ENCODE measurements at places on chromosomes 16 and 17.
A peak's percentile ranks its signal among the peaks of the same experiment; 100 is the strongest.

DNA sequence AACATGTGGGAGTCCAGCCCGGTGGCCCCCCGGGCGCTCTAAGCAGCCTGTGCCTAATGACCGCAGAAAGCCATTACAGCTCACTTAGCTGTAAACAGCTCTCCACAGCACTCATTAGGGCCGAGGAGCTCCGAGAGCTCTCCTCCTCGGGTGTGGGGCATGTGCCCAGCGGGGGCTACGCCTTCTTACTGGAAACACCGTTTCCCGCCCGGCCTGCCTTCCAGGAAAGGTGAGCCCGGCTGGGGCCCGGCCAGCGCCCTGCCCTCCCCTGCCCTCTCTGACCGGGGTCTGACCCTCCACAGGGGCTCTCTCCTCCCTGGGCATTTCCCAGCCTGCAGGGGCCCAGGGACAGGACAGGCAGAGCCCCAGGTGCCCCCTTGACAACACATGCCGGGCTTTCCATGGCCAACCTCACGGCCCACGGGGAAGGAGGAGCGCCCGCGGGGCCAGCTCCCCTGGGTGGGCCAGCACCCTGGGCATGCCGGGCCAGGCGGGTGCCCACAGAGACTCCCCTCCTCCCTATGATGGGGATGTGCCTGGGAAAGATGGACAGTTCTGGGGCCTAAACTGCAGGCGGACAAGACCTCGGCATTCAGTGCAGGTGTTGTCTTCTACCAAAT, 72.6 kb downstream of the SDK2 start:
- peak; percentile 78 for DNase-seq

DNA sequence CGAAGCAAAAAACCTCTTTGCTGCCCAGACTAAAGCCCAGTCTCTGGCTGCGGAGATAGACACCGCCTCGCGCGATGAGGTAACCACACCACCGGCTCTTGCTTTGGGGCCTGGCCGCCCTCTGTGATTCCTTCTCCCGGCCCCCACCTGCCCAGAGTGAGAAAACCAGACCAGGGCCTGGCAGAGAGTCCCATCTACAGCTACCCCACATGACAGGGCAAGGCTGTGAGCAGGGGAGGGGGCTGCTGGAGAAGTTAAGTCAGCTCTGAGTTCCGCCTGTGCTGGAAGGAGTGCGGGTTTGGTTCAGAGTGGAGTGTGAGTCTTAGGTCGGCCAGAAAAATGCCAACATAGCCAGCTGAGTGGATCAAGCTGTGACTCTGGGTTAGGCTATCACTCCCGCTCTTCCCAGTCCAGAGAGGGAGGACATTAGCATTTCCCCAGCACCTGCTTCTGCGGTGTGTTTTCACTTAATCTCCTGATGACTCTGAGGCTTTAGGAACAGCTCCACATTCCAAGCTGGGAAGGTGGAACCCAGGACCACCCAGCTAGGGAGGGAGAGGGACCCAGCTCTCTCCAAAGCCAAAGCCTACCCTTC, 139.0 kb downstream of the RAB11FIP4 start:
- DNase-seq: no peak

DNA sequence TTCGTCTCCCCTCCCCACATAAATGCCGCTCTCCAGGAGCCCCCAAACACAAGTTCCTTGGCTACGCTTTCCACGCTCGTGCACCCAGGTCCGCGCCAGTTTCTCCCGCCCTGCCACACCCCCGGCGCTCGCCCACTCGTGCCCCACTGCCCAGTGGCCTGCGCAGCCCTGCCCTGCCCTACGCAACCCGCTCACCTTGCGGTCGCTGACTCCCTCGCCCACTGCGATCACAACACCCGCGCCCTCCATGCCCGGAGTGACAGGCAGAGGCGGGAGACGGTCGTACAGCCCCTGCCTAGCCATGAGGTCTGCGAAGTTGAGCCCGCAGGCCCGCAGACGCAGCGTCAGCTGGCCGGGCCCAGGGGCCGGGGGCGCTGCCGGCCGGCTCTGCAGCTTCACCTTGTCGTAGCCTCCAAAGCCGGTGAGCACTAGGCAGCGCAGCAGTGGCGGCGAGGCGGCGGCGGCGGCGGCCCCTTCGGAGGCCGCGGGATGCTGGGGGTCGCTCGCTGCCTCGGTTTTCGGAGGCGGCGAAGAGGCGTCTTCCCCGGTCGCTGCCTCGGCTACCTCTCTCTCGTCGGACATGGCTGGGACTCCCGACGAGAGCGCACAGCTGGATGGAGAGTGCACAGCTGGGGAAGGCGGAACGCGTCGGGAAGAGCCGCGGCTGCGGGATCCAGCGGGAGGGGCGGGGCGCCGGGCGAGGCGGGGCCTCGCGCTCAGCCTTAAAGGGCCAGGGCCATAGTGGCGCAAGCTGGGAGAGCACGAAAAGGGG, at the start of gene VAT1:
VAT1 (minus strand) TSS at position 645 of the 772 bp plus-strand sequence; CDS start at position 582, 63 bp downstream.
- DNase-seq: peak; percentile 97

DNA sequence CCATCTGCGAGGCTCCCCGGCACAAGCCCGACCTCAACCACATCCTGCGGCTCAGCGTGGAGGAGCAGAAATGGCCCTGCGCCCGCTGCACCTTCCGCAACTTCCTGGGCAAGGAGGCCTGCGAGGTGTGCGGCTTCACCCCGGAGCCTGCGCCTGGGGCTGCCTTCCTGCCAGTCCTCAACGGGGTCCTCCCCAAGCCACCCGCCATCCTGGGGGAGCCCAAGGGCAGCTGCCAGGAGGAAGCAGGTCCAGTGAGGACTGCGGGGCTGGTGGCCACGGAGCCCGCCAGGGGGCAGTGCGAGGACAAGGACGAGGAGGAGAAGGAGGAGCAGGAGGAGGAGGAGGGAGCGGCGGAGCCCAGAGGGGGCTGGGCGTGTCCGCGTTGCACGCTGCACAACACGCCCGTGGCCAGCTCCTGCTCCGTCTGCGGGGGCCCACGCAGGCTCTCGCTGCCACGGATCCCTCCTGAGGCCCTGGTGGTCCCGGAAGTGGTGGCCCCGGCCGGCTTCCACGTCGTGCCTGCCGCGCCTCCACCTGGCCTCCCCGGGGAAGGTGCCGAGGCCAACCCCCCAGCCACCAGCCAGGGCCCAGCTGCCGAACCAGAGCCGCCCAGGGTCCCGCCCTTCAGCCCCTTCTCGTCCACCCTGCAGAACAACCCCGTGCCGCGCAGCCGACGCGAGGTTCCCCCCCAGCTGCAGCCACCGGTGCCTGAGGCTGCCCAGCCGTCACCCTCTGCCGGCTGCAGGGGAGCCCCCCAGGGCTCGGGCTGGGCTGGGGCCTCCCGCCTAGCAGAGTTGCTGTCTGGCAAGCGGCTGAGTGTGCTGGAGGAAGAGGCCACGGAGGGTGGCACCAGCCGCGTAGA, 13.1 kb upstream of the PRR35 start:
- DNase-seq: peak; percentile 63

GRCh38 chr16:473046-474043, 47.9 kb downstream of the RAB11FIP3 start:
- DNase-seq: no peak

GRCh38 chr17:65900216-65900615, 291.7 kb downstream of the CEP112 start:
- no peak for DNase-seq

- no peak for DNase-seq
These were observed 5.8 kb upstream of the SETD6 start for GRCh38 chr16:58509256-58510096.

GRCh38 chr16:2514333-2515179, 804 bp downstream of the ATP6V0C start:
- peak; percentile 73 for DNase-seq

- DNase-seq: no peak
These were observed 330.7 kb upstream of the ASIC2 start for GRCh38 chr17:33623841-33624240.

DNA sequence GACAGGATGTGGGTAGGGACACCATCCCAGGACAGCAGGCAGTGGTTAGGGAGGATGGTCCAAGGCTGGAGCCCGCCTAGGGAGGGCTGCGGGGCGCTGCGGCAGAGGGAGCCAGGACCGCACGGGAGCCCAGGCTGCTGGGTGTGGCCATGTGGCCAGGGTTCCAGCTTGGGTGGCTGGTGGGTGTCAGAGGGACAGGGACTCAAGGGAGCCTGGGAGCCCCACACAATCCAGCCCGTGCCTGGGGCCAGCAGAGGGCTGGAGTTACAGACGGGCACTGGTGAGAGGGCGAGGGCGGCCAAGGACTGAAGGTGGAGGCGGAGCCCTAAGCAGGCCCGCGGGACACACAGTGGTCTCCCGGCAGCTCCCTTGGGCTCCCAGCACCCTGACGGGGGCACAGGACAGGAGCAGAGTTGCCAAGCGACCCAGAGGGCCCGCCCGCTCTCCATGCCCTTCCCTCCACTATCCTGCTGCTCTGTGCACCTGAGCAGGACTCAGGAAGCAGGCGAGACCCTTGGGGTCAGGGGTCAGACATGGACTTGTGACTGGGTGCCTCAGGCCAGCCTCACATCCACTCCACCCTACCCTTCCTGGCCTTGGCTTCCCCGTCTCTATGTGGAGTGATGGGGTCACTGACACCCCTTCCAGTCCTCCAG, 7.1 kb downstream of the MRPL28 start:
- DNase-seq: no peak
